Panc1 (cell line): ENCODE measurements at places on chromosomes 6 and 20. TPM values are rescaled to one million over a fixed set of nuclear protein-coding genes. Genes with fewer than 3 reads are reported as not detected.
A peak's percentile ranks its signal among the peaks of the same experiment; 100 is the strongest.

DNA sequence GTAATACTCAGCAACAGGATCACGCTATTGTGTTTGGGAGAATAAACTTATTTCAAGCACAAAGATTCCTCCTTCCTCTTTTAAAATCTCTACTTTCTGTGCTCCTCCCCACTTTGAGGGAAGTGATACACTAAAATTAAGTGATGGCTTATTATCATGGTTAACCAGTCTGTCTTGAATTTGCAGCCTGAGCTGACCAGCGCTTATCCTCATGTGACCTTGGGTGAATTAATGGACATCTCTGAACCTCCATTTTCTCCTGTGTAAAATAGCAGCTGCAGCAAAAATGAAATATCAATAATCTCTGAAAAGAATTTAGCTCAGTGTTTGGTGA lies 222.6 kb downstream of the BCAS1 start:
- peak overlapping the region; percentile 90; the same call in 1 of the 2 replicates for H3K27ac ChIP-seq
- H3K4me1 ChIP-seq, result peaks cover 11% of the 10 kb centered on the region
- H3K27me3 ChIP-seq, result no peaks in the 10 kb centered on the region
- no peaks in the 10 kb centered on the region for H3K36me3 ChIP-seq

Gene HMGN4
- 60.5 TPM for total RNA-seq

DNA sequence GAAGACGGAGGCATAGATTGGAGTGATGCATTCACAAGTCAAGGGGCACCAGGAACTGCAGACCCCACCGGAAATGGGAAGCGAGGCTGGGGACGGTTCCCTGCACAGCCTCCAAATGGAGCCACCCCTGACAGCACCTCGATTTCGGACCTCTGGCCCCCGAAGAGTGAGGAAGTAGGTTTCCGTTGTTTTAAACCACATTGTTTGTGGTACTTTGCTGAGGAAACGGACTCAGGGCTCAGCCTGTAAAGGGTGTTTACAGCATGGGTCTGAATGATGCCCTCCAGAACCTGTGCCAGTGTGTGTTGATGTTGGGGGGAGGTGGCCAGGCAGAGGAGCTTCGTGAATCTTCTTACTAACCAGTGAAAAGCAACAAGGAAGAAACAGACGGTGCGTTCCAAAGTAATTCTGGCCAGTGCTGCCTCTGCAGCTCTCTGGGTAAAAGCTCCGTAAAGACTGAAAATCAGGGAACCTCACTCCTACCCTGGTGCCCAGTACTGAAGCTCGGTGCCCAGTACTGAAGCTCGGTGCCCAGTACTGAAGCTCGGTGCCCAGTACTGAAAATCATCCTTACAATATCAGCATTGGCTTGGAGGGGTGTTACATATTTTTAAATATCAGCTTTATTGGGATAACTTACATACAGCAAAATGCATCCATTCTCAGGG lies 30.1 kb upstream of the CCR6 start:
- H3K4me1 ChIP-seq, result no peaks in the 10 kb centered on the region
- H3K27ac ChIP-seq, result no peak overlapping the region
- H3K36me3 ChIP-seq, result no peaks in the 10 kb centered on the region

GRCh38 chr6:42813906-42814444 lies 32.1 kb downstream of the BICRAL start:
- no peak for DNase-seq
- no peaks in the 10 kb centered on the region for H3K36me3 ChIP-seq
- H3K4me1 ChIP-seq, result no peaks in the 10 kb centered on the region
- no peak overlapping the region for H3K27ac ChIP-seq
- no peak overlapping the region for H3K4me3 ChIP-seq
- H3K27me3 ChIP-seq, result no peaks in the 10 kb centered on the region

GRCh38 chr6:88612631-88613030 lies 350.8 kb downstream of the RNGTT start:
- no peak for DNase-seq
- H3K4me1 ChIP-seq, result no peaks in the 10 kb centered on the region
- H3K36me3 ChIP-seq, result no peaks in the 10 kb centered on the region
- no peak overlapping the region for H3K27ac ChIP-seq
- no peaks in the 10 kb centered on the region for H3K27me3 ChIP-seq

DNA sequence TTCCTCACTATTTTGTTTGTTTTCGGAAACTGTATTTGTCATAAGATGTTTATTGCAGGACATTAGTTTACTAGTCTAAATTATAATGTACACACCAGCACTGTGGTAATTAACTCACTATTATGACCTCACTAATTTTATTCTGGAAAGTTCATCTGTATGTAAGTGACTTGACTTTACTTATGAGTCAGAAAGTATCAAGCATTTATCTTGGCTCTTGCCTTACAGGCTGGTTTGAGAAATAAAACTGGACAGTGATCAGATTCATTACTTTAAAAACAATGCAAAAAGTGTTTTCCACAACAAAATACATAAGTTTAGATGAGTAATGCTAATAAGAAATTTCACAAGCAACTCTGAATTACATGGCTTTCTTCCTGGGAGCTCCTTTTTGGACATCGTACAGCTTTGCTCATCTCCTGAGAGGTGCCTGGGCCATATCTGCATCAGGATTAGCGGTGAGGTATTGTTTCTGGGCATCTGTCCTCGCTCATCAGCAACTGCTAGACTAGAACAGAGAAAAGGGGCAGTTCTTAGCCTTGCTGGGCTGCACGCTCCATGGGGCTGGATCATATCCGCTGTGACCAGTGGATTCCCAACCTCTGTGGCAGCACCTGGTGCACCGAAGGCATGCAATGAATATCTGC lies 179.8 kb downstream of the SOD2 start:
- no peaks in the 10 kb centered on the region for H3K4me1 ChIP-seq
- no peak overlapping the region for H3K27ac ChIP-seq
- H3K27me3 ChIP-seq, result peaks cover 7% of the 10 kb centered on the region
- DNase-seq, result no peak
- H3K36me3 ChIP-seq, result no peaks in the 10 kb centered on the region
- H3K4me3 ChIP-seq, result no peak overlapping the region

Gene AKAP7
- 3.2 TPM for total RNA-seq

DNA sequence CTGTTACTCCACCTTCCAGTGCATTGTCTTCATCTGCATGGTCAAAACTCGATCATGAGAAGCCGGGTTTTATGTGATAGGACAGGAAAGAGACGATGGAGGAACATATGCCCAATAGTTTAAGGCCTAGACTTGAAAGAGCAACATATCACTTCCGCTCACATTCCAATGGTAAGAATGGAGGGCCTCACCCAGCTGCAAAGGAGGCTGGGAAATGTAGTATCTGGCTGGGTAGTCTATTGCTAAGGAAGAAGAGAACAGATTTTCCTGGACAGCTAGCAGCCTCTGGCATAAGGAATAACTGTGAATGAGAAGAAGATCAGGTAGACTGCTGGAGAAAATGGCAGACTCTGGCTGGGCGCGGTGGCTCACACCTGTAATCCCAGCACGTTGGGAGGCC lies 19.2 kb downstream of the FITM2 start:
- no peak for DNase-seq
- H3K27me3 ChIP-seq, result no peaks in the 10 kb centered on the region
- H3K4me3 ChIP-seq, result no peak overlapping the region
- H3K27ac ChIP-seq, result no peak overlapping the region
- no peaks in the 10 kb centered on the region for H3K36me3 ChIP-seq

DNA sequence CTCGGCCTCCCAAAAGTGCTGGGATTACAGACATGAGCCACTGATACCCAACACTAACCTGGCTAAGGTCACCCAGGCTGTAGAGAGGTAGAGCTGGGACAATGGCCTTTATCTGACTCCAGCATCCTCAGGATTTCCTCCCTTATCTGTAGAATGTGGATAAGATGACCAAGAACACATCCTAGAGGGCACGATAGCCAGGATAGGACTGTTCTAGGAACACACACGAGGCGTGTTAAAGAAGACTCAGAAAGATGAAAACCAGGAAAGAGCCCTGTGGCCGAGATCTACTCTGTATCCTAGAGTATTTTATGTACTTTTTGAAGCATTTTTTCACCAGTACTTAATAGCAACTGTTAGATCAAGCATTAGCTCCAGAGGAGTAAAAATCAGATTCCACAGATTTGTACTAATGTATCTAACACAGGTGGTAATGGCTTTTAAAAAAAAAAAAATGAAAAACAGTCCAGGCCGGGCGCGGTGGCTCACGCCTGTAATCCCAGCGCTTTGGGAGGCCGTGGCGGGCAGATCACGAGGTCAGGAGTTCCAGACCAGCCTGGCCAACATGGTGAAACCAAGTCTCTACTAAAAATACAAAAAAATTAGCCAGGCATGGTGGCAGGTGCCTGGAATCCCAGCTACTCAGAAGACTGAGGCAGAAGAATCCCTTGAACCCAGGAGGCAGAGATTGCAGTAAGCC lies 17.3 kb downstream of the PPP1R10 start:
- no peaks in the 10 kb centered on the region for H3K4me1 ChIP-seq
- no peak overlapping the region for H3K27ac ChIP-seq
- DNase-seq, result no peak
- no peaks in the 10 kb centered on the region for H3K27me3 ChIP-seq

DNA sequence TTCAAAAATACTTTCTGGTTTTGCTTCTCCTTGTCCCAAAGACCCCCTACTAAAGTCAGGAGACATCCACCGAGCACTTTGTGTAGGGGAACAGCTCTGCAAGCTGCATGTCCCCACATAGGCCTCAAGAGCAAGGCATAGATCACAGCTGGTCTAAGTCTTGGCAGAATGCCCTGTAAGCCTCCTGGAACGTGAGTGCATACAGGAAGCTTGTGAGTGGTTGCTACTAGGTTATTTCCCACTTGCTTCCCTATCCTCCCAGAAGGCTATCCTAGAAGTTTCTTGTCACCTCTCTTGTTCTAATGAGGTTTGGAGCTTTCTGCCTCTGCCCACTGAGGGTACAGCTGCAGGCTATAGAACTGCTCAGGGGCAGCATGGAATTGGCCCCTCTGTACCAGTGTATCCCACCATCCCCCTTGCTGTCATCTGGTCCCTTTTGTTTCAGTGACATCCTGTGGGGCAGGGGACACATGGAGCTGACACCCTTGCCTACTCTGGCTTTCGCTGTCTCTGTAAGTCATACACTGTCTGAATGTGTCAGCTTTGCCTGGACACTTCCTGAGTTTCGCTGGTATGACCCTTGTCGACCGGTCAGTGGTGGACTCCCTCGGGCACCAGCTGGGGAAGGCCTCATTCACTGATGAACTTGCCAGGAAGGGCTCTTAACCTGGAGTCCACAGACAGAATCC lies 35.6 kb upstream of the KCNK16 start:
- no peak for DNase-seq
- no peaks in the 10 kb centered on the region for H3K27me3 ChIP-seq
- H3K4me3 ChIP-seq, result no peak overlapping the region
- H3K27ac ChIP-seq, result no peak overlapping the region
- H3K4me1 ChIP-seq, result no peaks in the 10 kb centered on the region
- no peaks in the 10 kb centered on the region for H3K36me3 ChIP-seq

DNA sequence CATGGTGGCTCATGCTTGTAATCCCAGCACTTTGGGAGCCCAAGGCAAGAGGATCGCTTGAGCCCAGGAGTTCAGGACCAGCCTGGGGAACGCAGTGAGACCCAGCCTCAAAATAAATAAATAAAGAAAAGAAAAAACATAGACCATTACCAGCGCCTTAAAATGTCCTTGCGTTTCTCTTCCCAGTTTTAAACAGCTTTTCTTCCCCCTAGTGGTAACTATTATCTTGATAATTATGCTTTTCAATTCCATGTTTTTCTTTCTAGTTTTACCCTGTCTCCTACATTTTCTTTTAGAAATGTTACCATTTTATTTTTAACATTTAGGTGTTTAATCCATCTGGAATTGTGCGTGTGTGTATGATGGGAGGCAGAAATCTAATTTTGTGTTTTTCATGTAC lies 24.4 kb downstream of the DNAH8 start:
- H3K4me1 ChIP-seq, result no peaks in the 10 kb centered on the region
- no peak for DNase-seq
- H3K27me3 ChIP-seq, result peaks cover 24% of the 10 kb centered on the region
- H3K27ac ChIP-seq, result no peak overlapping the region

Gene GABRR2
- 0.18 TPM for total RNA-seq

DNA sequence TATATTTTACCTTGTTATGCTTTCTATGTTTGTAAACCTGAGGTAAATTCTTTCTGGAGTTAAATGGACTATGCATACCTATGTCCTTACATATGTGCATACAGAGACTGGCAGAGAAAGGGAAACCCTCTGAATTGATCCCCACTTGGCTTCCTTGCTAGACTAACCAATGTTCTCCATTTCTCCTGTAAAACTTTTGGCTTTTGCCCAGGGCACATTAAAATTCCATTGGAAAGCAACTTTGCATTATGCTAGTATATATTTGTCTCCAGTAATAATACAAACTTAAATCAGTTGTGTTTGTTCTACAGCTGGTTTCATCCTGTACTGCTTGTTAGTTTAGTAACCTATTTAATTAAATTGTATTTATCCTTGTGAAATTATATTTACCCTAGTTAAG lies 646.0 kb upstream of the MARCKS start:
- DNase-seq, result no peak
- H3K27me3 ChIP-seq, result no peaks in the 10 kb centered on the region
- no peak overlapping the region for H3K4me3 ChIP-seq
- no peaks in the 10 kb centered on the region for H3K4me1 ChIP-seq
- H3K27ac ChIP-seq, result no peak overlapping the region
- no peaks in the 10 kb centered on the region for H3K36me3 ChIP-seq

GRCh38 chr6:83062225-83062624 lies 3.4 kb downstream of the UBE3D start:
- H3K27me3 ChIP-seq, result no peaks in the 10 kb centered on the region
- no peak overlapping the region for H3K27ac ChIP-seq
- no peak for DNase-seq
- H3K4me3 ChIP-seq, result no peak overlapping the region
- H3K36me3 ChIP-seq, result peaks cover 2% of the 10 kb centered on the region

Gene LHFPL5
- total RNA-seq, result not detected

- no peaks in the 10 kb centered on the region for H3K36me3 ChIP-seq
- peak overlapping the region; percentile 11; the same call in 1 of the 2 replicates for H3K4me3 ChIP-seq
- no peak for DNase-seq
- H3K4me1 ChIP-seq, result peaks cover 11% of the 10 kb centered on the region; the same call in 1 of the 2 replicates
- H3K27me3 ChIP-seq, result no peaks in the 10 kb centered on the region
Measured at GRCh38 chr6:149450679-149451375, 34.0 kb downstream of the ZC3H12D start.

DNA sequence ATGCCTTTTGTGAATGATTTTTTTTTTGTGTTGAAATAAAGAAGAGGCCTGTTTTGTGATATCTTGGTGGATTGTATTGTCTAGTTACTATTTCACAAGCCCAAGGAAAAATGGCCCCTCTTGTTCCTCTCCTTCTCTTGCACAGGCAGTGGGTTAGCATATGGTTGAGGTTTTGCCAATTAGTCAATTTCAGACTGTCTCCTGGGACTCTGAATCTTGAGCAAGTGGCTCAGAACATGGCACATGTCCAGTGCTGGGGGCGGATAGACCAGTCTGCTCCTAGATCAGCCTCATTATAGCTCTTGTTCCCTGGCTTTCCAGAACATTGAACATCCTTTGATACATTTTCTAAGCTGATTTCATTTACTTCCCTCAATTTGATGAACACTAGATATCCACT lies 589.2 kb downstream of the PHF3 start:
- no peaks in the 10 kb centered on the region for H3K4me1 ChIP-seq
- no peaks in the 10 kb centered on the region for H3K36me3 ChIP-seq

GRCh38 chr6:134451529-134451928 lies 133.6 kb upstream of the SGK1 start:
- H3K4me3 ChIP-seq, result no peak overlapping the region
- no peak for DNase-seq
- H3K27ac ChIP-seq, result no peak overlapping the region
- H3K36me3 ChIP-seq, result no peaks in the 10 kb centered on the region
- no peaks in the 10 kb centered on the region for H3K4me1 ChIP-seq

Gene SLC22A16
- not detected for total RNA-seq

Gene PDE10A
- 27.8 TPM for total RNA-seq

Gene TNFRSF21
- total RNA-seq, result 76.0 TPM

Gene BNIP5
- total RNA-seq, result not detected

Gene DLK2
- 19.1 TPM for total RNA-seq
